ENCODE measurements at places on chromosomes 7 and 10.

GRCh38 chr10:62025901-62026879 lies 124.7 kb downstream of the ARID5B start:
- DNase-seq: no peak

DNA sequence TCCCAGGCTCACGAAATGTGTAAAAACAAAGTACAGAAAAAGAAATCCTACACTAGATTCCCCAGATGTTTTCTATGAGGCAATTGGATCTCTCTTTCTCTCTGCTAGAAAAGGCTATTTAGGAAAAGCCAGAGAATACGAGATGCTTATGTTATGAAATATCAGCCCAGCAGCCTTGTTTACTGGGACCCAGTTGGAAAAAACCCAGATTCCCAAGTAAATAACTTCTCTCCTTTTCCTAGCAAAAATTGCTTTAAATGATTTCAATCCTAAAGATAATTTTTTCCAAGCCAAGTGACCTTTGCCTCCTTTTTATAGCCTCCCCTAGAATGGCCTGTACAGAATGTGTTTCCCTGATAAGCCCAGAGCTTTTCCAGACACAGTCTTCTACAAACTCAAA lies 199.3 kb downstream of the PLXNA4 start:
- DNase-seq: no peak

DNA sequence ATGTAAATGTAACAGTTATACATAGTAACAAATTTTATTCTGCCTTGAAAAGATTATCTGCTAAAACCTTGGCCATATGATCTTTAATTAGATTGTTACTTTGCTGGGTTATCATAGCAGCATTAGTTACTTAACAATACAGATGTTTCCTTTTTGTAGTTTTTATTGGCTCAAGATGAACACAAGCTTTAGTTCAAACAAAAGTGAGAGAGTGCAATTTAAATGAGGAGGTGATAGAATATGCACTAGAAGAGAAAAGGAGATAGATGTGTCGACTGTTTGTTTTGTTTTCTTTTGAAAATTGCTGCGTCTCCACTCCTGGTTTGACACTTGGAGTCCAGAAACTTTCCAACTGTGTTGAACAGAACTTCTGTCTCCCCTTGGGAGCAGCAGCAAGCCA lies 91.4 kb upstream of the CAV2 start:
- DNase-seq: no peak

- no peak for DNase-seq
These were observed 692.6 kb downstream of the SUGCT start for GRCh38 chr7:40827222-40828085.

DNA sequence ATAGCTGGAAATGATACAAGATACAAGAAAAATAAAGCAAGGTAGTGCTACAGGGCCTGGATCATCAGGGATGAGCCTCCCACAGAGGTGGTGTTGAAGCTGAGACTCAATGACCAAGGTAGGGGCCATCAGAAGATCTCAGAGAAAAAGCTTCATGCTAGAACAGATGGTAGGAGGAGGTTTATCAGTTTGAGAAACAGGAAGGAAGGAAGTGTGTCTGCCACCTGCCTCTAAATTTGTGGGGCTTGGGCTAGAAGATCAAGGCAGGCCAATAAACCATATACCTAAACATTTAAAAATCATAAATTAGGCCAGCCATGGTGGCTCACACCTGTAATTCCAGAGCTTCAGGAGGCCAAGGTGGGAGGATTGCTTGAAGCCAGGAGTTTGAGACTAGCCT lies 410.8 kb upstream of the PRKCQ start:
- DNase-seq: no peak

Data from glomerular endothelial cell (primary cell).